ENCODE measurements at places on chromosomes 6 and 20. TPM values are rescaled to one million over a fixed set of nuclear protein-coding genes. Genes with fewer than 3 reads are reported as not detected.
A peak's percentile ranks its signal among the peaks of the same experiment; 100 is the strongest.

- DNase-seq: no peak
- H3K27ac ChIP-seq: peak overlapping the region; percentile 94
- no peaks in the 10 kb centered on the region for H3K36me3 ChIP-seq
These were observed 451 bp upstream of the HSF2 start for GRCh38 chr6:122399055-122399347.

PXDC1 gene
- total RNA-seq: 0.36 TPM

LY6G5B gene
- 6.5 TPM for total RNA-seq

TNF gene
- 33.2 TPM for total RNA-seq

DNA sequence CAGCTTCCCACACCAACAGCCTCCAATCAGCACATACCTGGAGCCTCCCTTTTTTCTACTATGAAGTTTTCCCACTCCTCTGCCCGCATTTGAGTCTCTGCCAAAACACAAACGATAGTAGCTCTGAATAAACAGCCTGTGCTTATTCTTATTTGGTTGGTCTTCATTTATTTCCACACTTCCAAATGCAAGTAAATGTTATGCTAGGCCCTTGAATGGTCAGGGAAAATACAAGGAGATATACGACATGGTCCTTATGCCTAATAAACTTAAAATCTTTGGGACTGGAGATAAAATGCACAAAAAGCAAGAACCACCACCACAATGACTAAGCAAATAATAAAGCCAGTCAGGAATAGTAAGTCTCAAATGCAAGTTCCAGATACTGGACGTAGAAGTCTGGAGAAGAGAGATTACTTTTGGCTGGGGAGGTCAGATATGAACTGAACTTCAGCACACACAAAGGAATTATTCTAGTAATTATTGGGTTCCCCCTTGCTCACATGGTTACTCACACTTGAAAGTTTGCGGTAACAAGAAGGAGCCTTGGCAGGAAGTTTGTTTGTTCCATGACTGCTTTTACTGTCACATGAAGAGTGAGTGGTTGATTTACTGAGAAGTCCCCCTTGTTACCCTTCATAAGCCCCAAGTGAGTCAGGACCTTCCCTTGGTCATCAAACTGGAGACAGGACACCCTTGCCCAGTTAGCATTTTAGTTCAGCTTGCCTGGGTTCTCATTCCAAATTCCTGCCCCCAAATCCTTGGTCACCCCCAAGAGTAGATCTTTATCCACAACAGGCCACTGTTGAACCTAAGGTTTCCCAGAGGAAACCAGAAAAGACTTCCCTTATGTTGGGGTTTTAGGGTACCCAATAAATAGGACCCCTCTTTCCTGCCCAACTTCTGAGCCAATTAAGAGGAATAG lies 511.2 kb upstream of the JARID2 start:
- peak; percentile 74 for DNase-seq
- peaks cover 3% of the 10 kb centered on the region for H3K36me3 ChIP-seq
- peaks cover 97% of the 10 kb centered on the region for H3K4me1 ChIP-seq
- peak overlapping the region; percentile 96 for H3K27ac ChIP-seq
- H3K4me3 ChIP-seq: peak overlapping the region; percentile 54

DNA sequence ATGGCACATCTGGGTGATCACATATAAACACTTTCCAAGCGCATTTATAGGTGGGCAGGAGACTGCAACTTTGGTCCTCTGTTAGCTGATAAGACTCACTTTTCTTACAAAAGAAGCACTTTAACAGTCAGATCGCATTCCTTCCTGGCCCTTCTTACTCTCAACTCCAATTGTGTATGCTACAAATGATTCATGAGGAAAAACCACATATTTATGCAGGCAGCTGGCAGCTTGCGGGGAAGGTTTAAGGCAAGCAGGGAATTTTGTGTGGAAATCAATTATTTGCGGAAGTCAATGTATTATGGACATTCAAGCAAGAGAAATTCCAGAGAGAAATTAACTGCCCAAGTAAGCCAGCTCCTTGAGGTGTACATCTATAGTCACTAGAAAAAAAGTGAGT lies 194.0 kb downstream of the PKHD1 start:
- no peak for DNase-seq
- no peak overlapping the region for H3K27ac ChIP-seq
- H3K27me3 ChIP-seq: no peaks in the 10 kb centered on the region
- no peak overlapping the region for H3K4me3 ChIP-seq
- H3K36me3 ChIP-seq: no peaks in the 10 kb centered on the region
- H3K4me1 ChIP-seq: no peaks in the 10 kb centered on the region

DNA sequence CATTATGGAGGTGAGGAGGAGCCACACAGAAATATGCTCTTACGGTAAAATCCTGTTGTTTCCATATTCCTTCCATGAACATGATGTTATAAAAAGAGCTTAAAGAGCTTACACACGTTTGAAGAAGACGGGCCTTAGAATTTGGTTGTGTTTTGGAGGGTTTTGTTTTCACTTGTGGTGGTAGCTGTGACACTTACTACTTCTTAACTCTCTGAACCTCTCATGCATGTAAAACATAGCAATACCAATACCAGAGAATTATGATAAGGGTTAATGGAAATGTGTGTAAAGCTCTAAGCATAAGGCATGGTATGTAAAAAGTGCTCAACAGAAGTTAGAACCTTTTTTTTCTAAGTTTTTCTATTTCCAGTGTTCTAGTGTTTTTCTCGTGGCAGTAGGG lies 256.1 kb upstream of the KCNQ5 start:
- no peak overlapping the region for H3K4me3 ChIP-seq
- no peak for DNase-seq
- H3K36me3 ChIP-seq: no peaks in the 10 kb centered on the region
- H3K27me3 ChIP-seq: peaks cover 13% of the 10 kb centered on the region
- H3K4me1 ChIP-seq: no peaks in the 10 kb centered on the region

GRCh38 chr6:46556053-46556452 lies 64.8 kb upstream of the RCAN2 start:
- no peaks in the 10 kb centered on the region for H3K36me3 ChIP-seq
- no peaks in the 10 kb centered on the region for H3K4me1 ChIP-seq
- no peak for DNase-seq
- H3K27ac ChIP-seq: no peak overlapping the region
- H3K27me3 ChIP-seq: peaks cover 19% of the 10 kb centered on the region
- H3K4me3 ChIP-seq: no peak overlapping the region

DNA sequence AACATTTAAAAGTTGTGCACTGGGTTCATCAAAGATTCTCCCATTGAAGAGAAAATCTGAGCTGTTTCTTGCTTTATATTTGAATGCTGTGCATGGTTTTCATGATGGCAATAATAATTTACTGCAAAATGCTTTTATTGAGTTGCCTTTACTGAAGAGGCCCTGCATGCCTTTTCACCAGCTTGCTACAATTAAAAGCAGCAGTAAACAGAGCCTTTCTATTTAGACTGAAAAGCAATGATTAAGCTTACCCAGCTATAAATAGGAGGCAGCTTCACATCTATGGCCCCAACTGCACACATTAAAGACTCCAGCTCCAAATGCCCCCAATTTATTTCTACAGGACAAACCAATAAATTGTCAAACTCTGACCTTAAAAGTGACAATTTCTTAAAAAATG lies 70.3 kb downstream of the ANKEF1 start:
- no peaks in the 10 kb centered on the region for H3K4me1 ChIP-seq
- no peaks in the 10 kb centered on the region for H3K36me3 ChIP-seq
- H3K27ac ChIP-seq: no peak overlapping the region
- DNase-seq: no peak
- peaks cover 5% of the 10 kb centered on the region for H3K27me3 ChIP-seq
- H3K4me3 ChIP-seq: no peak overlapping the region

DNA sequence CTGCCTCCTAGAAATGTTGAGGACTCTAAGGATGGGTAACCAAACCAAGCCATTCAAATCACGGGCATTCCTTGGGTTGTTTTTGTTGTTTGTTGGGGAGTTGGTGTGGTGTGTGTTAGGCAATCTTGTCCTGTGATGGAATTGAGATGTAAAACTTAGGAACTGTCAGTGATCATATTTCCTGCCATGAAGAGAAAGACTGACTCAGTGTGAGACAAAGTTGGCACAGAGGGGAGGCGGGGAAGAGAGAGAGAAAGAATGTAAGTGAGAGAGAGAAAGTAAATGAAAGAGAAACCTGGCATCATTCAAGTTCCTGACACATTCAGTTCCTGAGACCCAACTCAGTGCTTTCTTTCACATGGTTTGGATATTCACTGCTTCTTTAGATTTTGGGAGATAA lies 21.6 kb upstream of the FBXO30 start:
- no peak overlapping the region for H3K4me3 ChIP-seq
- H3K27me3 ChIP-seq: no peaks in the 10 kb centered on the region
- no peaks in the 10 kb centered on the region for H3K36me3 ChIP-seq
- no peak overlapping the region for H3K27ac ChIP-seq

- no peak overlapping the region for H3K27ac ChIP-seq
- no peaks in the 10 kb centered on the region for H3K4me1 ChIP-seq
- H3K27me3 ChIP-seq: peaks cover 22% of the 10 kb centered on the region
- H3K36me3 ChIP-seq: no peaks in the 10 kb centered on the region
- DNase-seq: no peak
- H3K4me3 ChIP-seq: no peak overlapping the region
These were observed 3.3 kb downstream of the APCDD1L start for GRCh38 chr20:58511861-58512260.

RAET1L gene
- total RNA-seq: not detected

DNA sequence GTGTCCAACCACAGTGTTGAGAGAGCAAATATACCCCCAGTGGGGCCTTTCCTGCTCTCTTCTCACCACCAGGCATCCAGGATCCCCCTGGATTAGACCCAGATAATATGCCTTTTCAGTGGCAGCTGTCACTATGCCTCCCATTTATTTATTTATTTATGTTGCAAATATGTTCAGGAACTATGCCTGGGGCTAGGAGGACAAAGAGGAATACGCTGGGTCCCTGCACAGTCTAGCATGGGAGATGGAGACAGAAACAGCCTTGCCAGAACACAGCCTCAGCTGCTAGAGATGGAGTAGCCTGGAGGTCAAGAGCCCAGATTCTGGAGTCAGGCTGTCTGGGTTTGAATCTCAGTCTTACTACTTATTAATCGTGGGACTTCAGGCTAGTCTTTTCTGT lies 74.6 kb upstream of the LRFN2 start:
- H3K36me3 ChIP-seq: peaks cover 1% of the 10 kb centered on the region
- no peaks in the 10 kb centered on the region for H3K4me1 ChIP-seq
- H3K4me3 ChIP-seq: no peak overlapping the region
- no peak for DNase-seq
- no peak overlapping the region for H3K27ac ChIP-seq

DNA sequence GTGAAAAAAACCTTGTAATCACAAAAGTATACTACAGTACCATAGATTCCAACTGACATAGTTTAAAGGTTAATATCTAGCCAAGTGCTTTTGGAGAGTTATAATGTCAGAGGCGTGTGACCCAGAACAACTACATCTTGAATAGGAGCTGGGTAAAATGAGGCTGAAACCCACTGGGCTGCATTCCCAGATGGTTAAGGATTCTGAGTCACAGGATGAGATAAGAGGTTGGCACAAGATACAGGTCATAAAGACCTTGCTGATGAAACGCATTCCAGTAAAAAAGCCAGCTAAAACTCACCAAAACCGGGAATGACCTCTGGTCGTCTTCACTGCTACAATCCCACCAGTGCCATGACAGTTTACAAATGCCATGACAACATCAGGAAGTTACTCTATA lies 22.4 kb upstream of the KIAA0408 start:
- no peak for DNase-seq
- peaks cover 28% of the 10 kb centered on the region for H3K4me1 ChIP-seq
- peaks cover 6% of the 10 kb centered on the region for H3K36me3 ChIP-seq
- no peak overlapping the region for H3K27ac ChIP-seq
- H3K27me3 ChIP-seq: peaks cover 4% of the 10 kb centered on the region
- H3K4me3 ChIP-seq: no peak overlapping the region

CD2AP gene
- total RNA-seq: 18.1 TPM

- no peak overlapping the region for H3K27ac ChIP-seq
- H3K27me3 ChIP-seq: no peaks in the 10 kb centered on the region
- DNase-seq: no peak
- H3K36me3 ChIP-seq: peaks cover 16% of the 10 kb centered on the region
- H3K4me1 ChIP-seq: peaks cover 7% of the 10 kb centered on the region
These were observed 24.2 kb downstream of the DNAJC5 start for GRCh38 chr20:63919130-63919529.

GRCh38 chr20:60877071-60877857 lies 374.8 kb upstream of the CDH4 start:
- H3K27me3 ChIP-seq: peaks cover 5% of the 10 kb centered on the region
- DNase-seq: no peak
- no peaks in the 10 kb centered on the region for H3K36me3 ChIP-seq
- H3K27ac ChIP-seq: no peak overlapping the region
- H3K4me1 ChIP-seq: no peaks in the 10 kb centered on the region

DNA sequence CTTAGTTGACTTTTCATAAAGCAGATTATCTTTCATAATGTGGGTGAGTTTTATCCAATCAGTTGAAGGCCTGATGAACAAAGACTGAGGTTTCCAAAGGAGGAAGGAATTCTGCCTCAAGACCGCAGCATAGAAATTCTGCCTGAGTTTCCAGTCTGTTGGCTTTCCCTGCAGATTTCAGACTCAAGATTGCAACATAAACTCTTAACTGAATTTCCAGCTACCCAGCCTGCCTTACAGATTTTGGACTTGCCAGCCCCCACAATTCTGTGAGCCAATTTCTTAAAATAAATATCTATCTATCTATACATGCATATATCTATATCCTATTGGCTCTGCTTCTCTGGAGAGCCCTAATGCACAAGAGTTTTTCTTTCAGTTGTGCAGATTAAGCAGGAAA lies 57.3 kb upstream of the SMLR1 start:
- H3K36me3 ChIP-seq: no peaks in the 10 kb centered on the region
- H3K4me1 ChIP-seq: no peaks in the 10 kb centered on the region
- DNase-seq: no peak
- H3K27ac ChIP-seq: no peak overlapping the region
- H3K4me3 ChIP-seq: no peak overlapping the region

GRCh38 chr6:146587459-146587858 lies 11.3 kb upstream of the ADGB start:
- no peaks in the 10 kb centered on the region for H3K27me3 ChIP-seq
- no peak overlapping the region for H3K27ac ChIP-seq
- no peaks in the 10 kb centered on the region for H3K4me1 ChIP-seq
- H3K4me3 ChIP-seq: no peak overlapping the region
- DNase-seq: no peak

RGL2 gene
- total RNA-seq: 23.8 TPM

GRCh38 chr6:42030585-42031506 lies 19.5 kb upstream of the TAF8 start:
- DNase-seq: peak; percentile 93
- H3K36me3 ChIP-seq: peaks cover 45% of the 10 kb centered on the region
- H3K27me3 ChIP-seq: no peaks in the 10 kb centered on the region
- peaks cover 87% of the 10 kb centered on the region for H3K4me1 ChIP-seq

DNA sequence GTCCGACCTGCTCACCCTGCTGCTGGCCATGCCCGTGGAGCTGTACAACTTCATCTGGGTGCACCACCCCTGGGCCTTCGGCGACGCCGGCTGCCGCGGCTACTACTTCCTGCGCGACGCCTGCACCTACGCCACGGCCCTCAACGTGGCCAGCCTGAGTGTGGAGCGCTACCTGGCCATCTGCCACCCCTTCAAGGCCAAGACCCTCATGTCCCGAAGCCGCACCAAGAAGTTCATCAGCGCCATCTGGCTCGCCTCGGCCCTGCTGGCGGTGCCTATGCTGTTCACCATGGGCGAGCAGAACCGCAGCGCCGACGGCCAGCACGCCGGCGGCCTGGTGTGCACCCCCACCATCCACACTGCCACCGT lies 885 bp downstream of the NTSR1 start:
- no peaks in the 10 kb centered on the region for H3K36me3 ChIP-seq
- DNase-seq: no peak
- H3K27me3 ChIP-seq: peaks cover 23% of the 10 kb centered on the region
- peaks cover 4% of the 10 kb centered on the region for H3K4me1 ChIP-seq
- no peak overlapping the region for H3K27ac ChIP-seq
- no peak overlapping the region for H3K4me3 ChIP-seq
